Effector memory CD4-positive, alpha-beta T cell (primary cell): ENCODE measurements at places on chromosomes 1 and 21.

DNA sequence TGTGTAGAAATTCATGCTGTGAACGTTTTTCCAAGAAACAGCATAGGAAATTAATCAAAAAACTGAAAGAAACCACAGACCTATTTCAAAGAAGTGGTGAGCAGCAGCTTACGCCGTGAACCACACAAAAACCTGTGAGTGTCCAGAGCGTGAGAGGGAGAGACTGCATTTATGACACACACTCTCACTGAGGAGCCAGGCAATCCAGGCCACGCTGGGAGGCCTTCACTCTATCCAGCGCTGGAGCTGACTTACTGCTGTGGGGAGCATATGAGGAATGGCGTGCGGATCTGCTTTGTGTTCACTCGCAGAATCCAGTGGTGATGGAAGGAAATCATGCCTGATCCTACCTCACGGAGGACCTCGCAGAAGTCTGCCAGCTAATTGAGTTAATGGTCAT is 12.7 kb downstream of the ADAMTS1 start:
- DNase-seq: no peak

- DNase-seq: no peak
Observed at GRCh38 chr21:36479415-36480402, at the start of gene CLDN14. TSS of gene CLDN14 (minus strand) at chr21:36480122. CDS start at chr21:36461695, 18,427 bp downstream.

GRCh38 chr21:38718481-38718880 is 87.2 kb upstream of the ETS2 start:
- no peak for DNase-seq

GRCh38 chr1:33306653-33307493 is 14.0 kb downstream of the A3GALT2 start:
- DNase-seq: no peak

GRCh38 chr1:234562334-234562733 is 47.6 kb downstream of the IRF2BP2 start:
- no peak for DNase-seq

- no peak for DNase-seq
Observed at GRCh38 chr1:56389813-56390212, 189.6 kb downstream of the PLPP3 start.

- no peak for DNase-seq
Observed at GRCh38 chr1:39293375-39294070, 89.0 kb downstream of the MACF1 start.

- DNase-seq: no peak
Observed at GRCh38 chr1:46749921-46750404, 31.0 kb upstream of the EFCAB14 start.

- DNase-seq: no peak
Observed at GRCh38 chr1:198444792-198445191, 95.7 kb downstream of the ATP6V1G3 start.

- no peak for DNase-seq
Observed at GRCh38 chr1:233540816-233541215, 73.1 kb upstream of the KCNK1 start.

GRCh38 chr1:84347271-84347931 is 45.9 kb downstream of the SAMD13 start:
- no peak for DNase-seq

DNA sequence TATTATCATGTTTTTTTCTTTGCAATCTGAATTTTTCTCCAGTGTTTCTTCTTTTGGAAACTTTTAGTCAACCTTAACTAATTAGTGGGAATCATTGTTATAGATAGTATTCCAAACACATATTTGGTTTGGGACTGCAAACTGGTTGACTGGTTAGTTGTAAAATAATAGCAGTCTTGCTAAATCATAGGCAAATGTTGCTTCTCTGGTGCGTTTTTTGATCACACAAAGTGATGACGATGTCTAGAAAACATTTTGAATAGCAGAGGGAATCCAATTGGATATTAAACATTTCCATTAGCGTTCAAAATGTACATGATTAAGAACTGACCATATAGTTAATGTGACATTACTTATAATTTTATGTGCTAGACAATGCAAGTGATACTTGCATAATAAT is 4.5 kb downstream of the DNAJB4 start:
- no peak for DNase-seq

GRCh38 chr1:196063294-196063693 is 544.9 kb downstream of the KCNT2 start:
- DNase-seq: no peak

DNA sequence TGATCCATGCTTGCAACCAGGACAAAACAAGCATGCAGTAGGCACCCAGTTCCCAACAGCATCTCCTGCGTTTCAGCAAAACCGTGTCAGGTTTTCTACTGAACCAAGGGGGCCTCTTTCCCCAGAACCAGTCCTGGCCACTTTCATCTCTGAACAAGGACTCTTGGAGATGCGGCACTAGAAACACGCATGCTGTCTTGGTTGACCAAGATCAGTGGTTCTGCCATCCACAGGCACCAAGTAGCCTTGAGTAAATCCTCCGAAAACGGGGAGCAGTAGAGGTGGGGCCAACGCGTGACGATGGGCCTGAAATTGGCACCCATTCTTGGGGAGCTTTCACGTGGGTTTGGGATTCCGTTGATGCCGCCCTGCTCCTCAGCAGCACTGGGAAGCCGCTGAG is 62.5 kb upstream of the AJAP1 start:
- DNase-seq: no peak

DNA sequence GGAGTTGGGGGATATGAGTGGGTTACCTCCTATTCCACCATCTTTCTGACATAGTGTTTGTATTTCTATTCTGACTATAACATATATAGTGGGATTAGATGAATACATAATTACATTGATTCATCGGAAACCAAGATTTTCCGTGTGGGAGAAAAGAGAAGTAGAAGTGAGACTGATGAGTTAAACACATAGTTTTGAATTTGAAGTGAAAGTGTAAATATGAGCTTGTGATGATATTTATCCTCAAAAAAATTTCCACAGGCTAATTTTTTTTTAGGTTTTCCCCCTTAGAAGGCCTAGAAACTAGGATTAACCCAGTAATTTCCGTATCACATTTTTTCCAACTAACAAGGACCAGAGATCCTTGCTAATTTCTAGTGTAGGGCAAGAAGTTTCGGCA is 6.9 kb downstream of the CD1B start:
- no peak for DNase-seq

DNA sequence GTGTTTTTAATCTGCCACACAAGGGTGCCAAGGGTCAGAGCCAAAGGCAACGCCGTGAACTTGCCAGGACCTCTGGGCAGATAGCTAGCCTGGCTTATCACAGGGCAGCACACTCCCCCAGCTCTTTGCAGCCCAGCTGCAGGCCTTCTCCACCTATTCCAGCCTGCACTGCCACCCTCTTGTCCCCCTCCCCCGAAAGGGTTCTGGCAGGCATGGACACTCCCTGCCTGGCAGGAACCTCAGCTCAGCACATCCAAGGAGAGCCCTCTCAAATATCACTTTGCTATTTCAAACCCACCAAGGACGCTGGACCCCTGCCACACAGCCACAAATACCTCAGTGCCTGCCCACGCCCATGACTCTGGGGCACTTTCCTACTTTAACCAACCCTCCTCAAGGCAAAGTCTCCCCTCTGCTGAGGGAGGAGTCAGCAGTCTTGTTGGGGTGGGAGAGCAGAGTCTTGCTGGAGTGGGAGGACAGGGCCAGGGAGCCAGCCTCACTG is 9.1 kb downstream of the SSBP3 start:
- no peak for DNase-seq

DNA sequence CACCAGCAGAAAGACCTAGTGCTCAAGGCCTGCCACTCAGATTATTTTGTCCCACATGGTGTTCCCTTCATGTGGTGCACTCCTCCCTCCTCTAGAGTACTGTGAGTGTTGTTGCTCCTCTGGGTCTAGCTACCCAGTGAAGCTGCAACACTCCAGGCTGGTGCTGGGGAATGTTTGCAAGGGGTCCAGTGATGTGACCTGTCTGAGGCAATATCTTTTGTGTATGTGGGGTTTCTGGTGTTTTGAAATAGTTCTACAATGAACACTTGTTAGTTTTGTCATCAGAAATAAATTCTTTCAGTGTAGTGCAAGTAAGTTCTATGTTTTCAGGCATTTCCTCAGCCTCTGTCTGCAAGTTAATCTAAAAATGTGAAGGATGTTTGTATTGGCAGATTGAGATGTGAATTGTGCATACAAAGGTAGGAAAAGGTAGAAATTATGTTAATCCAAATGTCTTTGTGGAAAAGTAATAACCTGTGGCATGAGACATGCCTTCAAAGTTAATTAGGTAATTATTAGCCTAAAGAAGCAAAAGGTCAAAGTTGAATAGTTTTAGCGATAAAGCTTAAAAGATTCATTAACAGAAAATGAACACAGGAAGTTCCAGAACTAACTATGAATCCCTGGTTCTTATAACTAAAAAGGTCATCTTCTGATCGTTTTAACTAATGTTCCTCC is 616.8 kb downstream of the LTN1 start:
- no peak for DNase-seq

DNA sequence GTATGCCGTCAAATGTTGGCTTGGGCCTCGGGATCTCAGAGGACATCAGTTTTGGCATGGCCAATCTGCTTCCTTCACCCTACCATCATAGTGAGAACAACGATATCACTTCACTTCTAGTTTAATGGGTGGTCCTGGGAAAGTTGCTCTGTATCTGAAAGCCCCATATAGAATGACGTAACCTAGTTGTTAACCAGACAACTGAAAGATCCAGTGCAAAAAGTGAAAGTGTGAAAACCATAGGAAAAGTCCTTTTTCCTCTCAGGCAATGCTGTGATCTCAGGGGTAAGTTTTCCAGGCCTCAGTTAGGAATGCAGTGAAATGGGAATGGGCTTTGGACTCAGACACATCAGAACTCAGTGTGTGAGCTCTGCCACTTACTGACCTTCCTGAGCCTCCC is 18.6 kb upstream of the ATP1B1 start:
- no peak for DNase-seq

- DNase-seq: no peak
Observed at GRCh38 chr1:58794585-58794984, 10.7 kb upstream of the JUN start.
